ENCODE measurements at places on chromosomes 4 and X.

DNA sequence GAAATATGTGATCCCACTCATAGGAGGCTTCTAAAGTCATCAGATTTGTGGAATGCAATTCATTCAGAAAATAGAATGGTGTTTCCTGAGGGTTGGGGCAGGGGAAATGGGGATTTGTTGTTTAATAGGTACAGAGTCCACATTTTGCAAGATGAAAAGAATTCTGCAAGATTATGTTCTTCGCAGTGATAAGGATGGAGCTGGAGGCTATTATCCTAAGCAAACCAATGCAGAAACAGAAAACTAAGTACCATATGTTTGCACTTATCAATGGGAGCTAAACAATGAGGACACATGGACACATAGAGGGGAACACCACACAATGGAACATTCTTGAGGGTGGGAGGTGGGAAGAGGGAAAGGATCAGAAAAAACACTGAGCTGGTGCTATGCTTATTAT is 144.3 kb upstream of the NLGN4X start:
- no peak for DNase-seq

DNA sequence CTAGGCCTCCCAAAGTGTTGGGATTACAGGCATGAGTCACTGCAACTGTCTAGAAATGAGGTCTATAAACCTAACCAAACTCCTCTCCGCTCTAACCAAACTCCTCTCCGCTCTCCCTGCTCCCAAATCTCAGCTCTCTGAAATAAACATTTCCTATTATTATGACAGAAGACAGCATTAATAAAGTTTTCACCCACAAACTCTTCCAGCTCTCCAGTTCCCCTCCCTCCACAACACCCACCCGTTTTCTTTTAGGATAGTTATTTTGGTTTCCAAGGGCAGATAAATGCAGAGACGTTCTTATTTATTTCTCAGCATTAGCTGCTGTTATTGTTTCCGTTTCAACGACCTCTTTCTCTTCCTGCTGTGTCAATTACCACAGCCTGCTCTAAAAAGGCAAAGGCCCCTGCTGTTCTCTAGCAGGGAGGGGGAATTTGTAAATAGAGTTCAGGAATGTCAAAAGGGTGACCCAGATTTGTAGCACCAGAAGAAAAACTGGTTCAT is 13.3 kb upstream of the SCD5 start:
- no peak for DNase-seq

- no peak for DNase-seq
Measured at GRCh38 chr4:35151816-35152572, 1092.3 kb downstream of the ARAP2 start.

GRCh38 chr4:83644677-83645659 is 109.1 kb downstream of the GPAT3 start:
- DNase-seq, result no peak

DNA sequence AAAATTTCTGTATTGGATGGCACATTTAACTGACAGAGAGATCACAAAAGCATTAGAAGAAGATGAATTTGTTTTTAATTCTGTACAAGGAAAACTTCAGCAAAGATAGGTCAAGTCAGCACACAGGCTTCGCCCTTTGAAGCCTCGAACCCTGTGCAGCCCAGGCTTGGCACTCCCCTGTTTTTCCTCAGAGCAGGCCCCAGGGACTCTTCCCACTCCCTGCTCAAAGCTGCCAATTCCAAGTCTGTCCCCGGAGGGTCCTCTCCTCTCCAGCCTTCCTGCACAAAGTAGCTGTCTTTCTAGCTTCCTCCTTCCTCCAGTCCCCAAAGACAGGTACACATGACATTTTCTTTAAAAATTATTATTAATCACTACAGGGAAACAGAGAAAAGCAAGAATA is 466.3 kb downstream of the PPARGC1A start:
- no peak for DNase-seq

GRCh38 chr4:143025081-143025704 is 159.5 kb upstream of the USP38 start:
- no peak for DNase-seq

- no peak for DNase-seq
Measured at GRCh38 chr4:73868206-73869129, 725 bp upstream of the CXCL1 start.

DNA sequence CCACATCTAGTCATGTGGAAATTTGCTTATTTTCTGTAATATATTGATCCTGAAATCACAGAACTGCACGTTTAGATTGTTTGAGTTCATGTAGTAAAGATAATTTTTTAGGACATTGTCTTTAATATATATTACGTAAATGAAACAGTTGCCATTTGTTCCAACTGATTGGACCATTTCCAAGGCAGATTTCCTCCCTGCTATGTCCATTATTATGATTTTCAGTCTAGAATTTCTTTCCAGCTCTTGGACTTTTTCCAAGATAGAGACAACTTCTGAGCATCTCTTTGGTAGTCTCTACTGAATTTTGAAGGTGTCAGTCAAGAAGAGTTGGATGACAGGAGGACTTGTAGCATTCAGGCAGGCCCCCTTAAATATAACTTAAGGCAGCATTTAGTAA is 94.6 kb downstream of the STIM2 start:
- DNase-seq, result no peak

- DNase-seq, result no peak
Measured at GRCh38 chr4:38327174-38327573, 336.8 kb upstream of the KLF3 start.

GRCh38 chrX:318739-319578 is at the start of gene GTPBP6:
TSS of gene GTPBP6 (minus strand) at chrX:318796. CDS start at chrX:318787, 9 bp downstream.
- DNase-seq, result peak; percentile 99

DNA sequence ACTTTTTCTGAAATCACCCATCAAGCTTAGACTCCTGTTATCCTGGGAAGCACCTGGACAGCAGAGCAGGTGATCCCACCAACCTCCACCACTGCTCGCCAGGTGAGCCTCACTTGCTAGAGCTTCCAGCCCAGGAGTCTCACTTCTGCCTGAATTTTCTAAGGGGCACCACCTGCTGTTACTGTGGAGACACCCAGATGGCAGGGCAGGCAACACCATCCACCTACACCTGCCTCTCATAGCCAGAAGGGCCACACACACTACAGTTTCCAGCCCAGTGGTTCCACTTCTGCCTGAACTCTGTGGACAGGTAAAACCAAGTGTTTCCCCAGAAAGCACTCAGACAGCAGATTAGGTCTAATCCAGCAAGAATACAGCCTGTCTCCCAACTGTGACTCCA is 262.0 kb downstream of the ARAP2 start:
- DNase-seq, result no peak

DNA sequence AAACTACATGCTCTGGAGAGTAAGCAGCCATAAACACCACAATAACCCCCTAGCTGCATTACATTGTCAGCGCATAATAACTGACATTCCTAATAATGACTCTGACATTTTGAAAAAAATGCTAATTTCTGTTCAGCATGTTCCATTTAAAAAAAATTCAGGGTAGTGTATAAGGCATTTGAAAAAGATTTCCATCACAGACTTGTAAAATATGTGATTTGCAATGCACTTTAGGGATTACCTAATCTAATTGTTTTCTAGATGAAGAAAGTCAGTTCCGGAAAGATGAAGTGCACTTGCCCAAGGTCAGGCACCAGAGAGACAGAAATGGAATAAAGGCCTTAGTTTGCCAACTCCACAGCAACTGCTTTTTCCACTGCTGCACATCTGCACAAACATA is 55.3 kb downstream of the FANCB start:
- no peak for DNase-seq

DNA sequence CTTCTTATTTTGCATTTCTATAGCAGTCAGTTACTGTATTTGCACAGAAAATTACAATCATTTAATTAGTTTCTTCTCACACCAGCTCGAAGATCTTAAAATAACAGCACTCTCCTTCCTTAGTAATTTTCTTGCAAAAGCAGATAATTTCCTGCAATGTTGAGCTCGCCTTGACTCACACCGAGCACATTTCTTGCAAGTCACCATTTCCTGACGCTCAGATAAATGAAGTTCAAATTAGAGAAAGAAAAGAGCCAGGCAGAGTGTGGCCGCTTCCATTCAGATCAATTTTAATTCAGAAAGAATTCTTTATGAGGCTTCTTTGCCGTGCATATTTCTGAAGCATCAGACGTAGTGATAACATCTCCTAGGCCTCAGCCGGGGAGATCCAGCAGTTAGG is 10.1 kb downstream of the SORCS2 start:
- no peak for DNase-seq

GRCh38 chr4:107248571-107248970 is 212.5 kb upstream of the DKK2 start:
- DNase-seq, result no peak

DNA sequence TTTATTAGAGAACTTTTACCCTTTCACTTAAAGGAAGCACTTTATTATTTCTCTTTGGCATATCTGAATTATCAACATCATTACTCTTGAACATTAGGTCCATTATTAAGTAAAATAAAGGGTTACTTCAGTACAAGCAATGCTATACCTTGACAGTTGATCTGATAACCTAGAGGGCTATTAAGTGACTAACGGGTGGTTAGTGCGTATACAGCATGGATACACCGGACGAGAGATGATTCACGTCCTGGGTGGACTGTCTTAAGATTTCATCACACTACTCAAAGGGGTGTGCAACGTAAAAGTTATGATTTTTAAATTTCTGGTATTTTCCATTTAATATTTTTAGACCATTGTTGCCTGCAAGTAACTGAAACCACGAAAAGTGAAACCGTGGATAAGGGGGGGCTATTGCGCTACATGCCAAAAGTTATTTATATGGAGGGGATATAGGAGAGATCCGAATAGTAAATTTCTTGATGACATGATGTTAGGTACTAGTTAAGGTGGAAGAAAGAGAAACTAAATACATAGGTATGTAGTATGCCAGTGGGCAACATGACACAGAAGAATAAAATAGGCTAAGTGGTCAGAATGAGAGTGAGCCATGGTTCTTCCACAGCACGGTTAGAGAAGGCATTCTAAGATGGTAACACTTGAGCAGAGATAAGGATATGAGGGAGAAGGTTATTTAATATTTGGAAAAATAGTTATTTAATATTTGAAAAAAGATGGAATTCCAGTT is 230.8 kb upstream of the ANKRD50 start:
- DNase-seq, result no peak

DNA sequence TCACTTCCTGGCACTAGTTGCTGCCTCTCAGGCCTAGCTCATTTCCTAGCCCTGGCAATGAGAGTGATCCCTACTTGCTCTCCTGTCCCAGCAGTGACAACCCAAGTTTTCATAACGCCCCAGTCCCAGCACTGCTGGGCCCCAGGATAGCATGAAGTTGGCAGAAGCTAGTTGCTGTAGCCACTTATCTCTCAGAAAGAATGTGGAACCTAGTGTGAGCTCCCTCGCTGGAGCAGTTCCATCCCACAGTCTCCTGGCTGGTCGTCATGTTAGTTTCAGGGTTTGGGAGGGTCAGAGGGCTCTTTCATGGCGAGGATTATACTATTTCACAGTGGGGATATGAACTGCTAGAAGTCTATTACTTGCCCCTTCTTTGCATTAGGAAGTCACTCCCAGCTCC is 5.1 kb downstream of the PF4 start:
- no peak for DNase-seq

DNA sequence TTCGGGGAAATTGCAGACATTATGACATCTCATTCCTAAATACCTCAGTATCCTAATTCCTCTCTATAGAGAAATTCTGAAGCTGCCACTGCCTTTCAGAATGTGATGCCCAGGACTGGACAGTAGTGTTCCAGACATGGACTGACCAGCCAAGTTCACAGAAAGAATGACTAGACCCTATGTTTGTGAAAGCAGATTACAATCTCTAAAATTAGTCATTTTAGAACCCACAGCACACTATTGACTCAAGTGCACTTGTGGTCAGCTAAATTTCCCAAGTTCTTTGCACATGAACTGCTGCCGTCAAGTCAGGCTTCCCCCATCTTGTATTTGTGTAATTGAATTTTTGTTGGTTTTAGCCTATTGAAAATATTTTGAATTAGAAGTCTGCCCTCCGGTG is 81.0 kb upstream of the ESX1 start:
- no peak for DNase-seq

GRCh38 chrX:2513121-2513664 is 12.4 kb upstream of the DHRSX start:
- DNase-seq, result no peak

Measured in stimulated activated CD8-positive, alpha-beta memory T cell treated with anti-CD3 and anti-CD28 coated beads, Interleukin-4, amount 100 ng/mL, for 1 hour (primary cell).